ENCODE measurements at places on chromosomes 3 and 15.
A peak's percentile ranks its signal among the peaks of the same experiment; 100 is the strongest.

DNA sequence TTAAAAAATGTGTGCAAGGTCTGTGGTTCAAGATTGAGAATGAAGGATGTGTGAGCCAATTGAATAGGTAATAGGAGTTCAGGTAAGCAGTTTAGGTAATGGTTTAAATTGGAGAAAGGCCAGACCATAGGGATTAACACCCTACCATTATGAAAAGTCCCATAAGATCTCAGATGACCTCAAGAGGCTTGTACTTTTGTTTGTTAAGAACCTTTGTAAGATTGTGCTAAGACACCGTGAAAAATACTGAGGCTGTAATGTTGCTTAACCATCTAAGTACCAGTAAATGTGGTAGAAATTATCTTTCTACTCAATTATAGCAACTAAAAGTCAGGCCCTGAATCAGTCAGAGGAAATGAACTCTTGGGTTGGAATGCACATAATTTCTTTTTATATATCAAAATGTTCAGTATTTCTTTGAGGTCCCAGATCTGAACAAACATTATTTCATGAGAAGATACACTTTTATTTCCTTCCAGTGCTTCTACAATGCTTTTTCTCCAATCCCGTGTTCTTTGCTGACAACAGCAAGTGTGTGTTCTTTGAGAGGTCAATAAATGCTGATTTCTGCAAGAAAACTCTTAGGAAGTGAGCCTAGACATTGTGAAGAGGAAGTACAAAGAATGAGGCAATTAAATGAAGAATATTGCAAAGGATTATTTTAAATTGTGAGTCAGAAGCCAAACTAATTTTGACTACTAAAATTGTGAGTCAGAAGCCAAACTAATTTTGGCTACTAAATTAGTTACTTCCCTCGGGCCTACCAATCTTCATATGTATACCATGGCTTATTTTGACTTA lies 66.4 kb downstream of the TCF12 start:
- DNase-seq = no peak

GRCh38 chr15:74958320-74958907 lies 1.8 kb upstream of the RPP25 start:
- DNase-seq = no peak

DNA sequence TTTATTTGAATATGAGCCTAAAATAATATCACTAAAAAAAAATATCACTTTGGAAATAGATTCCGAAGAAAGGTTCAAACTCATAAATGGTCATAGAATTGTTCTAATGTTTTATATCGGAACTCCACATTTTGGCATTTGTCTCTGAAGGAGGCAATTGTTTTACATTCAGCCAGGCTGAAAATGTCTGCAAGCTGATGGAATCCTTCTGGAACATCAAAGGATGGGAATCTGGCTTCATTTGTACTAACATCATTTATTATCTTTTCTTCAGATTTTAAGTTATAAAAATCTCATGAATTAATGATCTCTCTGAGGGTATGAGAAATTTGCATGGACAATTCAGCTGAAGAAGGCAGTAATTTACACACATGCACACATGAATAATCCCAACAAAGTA lies 251.4 kb upstream of the RGMA start:
- DNase-seq = no peak

DNA sequence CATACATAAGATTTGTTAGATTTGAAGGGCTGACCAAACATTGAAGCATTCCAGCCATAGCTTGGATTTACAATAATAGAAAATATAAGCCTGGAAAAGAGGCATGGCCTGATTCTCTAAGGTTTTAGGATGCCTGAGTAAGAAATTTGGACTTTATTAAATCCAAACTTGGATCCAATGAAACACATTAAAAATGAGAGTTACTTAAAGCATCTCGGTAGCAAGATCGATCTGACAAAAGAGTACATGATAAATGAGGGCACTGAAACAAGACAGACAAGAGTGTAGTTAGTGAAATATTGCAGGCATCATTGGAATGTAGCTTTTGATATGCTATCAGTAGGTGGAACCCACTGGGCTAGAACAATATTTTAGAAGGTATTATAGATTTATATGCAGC lies 855.7 kb upstream of the DPPA4 start:
- DNase-seq = no peak

GRCh38 chr15:40429068-40429710 lies 11.6 kb upstream of the BAHD1 start:
- no peak for DNase-seq

DNA sequence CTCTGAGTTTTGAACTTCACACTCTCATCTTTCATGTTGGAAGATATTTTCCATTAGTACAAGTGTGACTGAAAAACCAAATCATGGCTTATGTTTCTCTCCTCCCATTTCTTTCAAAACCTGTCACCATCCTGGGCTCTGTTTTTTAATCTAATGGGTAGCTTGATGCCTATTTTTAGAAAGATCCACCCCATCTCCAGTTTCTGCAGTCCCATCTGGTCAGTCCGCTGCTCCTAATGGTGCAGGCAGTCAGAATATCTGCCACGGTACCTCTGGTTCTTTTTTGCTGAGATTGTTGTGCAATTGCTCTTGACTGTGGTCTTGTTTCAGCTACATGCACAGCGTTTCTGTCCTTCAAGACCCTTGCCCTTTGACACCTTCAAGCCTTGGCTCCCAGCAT lies 240.9 kb upstream of the CADM2 start:
- DNase-seq = no peak

DNA sequence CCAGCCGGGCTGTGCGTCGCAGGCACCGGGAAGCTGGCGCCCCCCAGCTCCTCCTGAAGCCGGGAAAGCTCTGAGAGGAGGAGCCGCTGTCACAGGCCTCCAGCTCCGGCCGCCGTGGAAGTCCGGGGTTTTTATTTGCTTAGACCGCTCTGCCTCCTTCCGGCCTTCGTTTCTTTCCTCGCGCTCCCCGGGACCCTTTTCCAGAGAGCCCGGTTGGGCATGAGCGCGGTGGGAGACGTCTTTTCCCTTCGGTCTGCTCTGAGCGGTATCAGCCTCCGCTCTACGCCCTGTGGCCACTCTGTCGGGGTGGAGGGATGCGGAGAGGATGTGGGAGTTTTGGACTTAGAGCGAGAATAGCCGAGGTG lies 559 bp downstream of the SENP5 start:
- DNase-seq = no peak

GRCh38 chr15:66611257-66612053 lies 45.7 kb upstream of the LCTL start:
- no peak for DNase-seq

GRCh38 chr15:56582785-56583184 lies 117.8 kb upstream of the MNS1 start:
- DNase-seq = no peak

DNA sequence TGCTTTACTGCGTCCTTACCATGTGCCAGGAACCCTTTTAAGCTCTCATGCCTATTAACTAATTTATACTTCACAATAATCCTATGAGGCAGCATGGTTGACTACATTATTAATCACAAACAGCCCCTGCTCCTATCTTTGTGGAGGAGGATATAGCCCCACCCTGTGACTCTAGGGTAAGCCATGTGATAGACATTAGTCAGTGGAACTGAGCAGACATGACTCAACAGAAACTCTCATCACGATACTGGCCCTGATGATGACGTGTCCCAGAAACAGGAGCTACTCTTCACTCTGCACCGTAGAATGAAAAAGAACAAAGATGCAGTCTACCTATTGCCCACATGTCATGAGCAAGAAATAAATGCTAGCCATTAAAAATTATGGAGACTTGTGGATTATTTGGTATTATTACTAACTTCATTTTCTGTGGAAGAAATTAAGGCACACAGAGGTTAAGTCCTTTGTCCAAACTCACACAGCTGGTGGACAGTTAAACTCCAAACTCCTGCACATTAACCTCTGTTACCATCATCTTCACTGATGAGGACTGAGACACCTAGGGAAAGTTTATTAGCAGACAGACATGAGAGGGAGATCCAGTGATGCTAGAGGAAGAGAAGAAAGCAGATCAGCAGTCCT lies 51.2 kb downstream of the CFAP20DC start:
- DNase-seq = peak; percentile 2

All from stimulated activated CD4-positive, alpha-beta T cell treated with anti-CD3 and anti-CD28 coated beads, TNF-alpha, amount 100 ng/mL, for 24 hours (primary cell).